ENCODE measurements at places on chromosomes 4 and X.

DNA sequence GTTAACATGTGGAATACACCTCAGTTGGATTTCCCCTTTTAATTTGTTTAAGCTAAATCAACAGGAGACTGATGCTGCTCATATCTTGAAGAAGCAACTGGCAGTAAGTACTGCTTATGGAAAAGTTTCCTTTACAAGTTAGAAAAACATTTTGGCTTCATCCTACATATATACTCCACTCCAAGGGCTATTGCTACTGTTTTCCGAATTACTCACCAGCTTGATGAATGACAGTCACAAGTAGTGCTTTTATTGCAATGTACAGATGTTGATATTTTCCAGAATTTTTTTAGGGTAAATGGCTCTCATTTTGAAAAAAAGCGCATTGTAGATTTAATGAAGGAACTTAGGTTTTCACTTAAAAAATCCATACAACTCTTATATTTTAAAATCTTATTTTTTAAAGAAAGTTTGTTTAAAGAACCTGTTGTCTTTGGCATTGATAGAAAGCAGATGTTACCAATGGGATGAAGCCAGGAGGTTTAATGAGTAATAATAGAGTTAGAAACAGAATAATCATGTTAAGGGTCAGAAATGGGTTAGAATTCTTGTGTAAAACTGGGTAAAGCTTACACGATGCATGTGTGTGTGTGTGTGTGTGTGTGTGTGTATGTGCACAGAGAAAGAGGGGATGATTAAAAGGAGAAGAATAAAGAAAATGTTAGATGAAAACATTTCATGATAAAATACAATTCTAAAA lies 272.9 kb downstream of the CFAP299 start:
- ATAC-seq, result no peak

DNA sequence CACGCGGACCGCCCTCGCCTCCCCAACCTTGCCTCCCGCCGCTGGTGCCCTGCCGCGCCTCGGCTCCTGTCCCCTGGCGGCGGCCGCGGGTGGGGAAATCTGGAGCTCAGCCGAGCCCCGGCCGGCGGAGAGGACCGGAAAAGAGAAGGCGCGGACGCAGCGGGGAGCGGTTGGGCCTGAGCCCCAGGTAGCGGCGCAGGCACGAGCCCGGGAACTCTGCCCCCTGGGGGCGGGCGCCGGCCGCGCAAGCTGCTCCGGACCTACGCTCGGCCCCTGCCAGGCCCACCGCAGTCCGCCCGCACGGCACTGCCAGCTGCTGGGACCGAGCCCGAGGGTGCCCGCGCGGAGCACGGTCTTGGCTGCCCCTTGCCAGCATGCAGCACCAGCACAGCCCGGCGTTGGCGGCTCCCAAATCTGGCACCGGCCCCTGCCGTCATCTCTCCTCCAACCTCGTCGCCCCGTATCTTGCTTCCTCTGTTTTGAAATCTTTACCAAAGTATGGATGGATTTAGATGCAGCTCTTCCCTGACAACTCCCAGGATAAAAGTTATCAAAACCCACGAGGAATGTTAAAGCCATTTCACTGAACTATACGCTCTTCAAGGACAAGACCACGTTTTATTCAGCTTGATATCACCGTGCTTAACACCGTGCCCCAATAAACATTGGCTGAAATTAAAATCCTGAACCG lies at the start of gene PRSS12:
TSS of gene PRSS12 (minus strand) at position 161 of the 691 bp plus-strand sequence. CDS start 283 bp downstream, outside the sequence.
- ATAC-seq, result peak; percentile 81

GRCh38 chrX:12895866-12896265 lies 10.6 kb upstream of the TLR8 start:
- ATAC-seq, result no peak

DNA sequence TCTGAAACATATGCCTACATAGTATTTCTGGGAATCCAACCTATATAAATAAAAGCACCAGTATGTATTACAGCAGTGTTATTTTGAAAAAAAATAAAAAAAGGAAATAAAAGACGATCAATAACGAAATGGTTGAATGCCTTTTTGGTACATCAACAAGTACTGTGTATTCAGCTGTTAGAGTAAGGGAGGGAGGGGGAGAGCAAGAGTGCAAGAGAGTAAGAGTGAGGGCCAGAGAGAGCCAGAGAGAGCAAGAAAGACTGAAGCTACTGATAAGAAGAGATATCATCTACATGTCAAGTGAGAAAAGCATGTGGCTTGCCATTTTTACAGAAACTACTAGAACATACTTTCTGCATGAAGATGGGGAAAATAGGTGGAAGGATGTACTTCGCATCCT lies 1.8 kb downstream of the SPIN4 start:
- ATAC-seq, result no peak

- ATAC-seq, result no peak
Observed at GRCh38 chrX:94058728-94059382, 384.8 kb downstream of the FAM133A start.

DNA sequence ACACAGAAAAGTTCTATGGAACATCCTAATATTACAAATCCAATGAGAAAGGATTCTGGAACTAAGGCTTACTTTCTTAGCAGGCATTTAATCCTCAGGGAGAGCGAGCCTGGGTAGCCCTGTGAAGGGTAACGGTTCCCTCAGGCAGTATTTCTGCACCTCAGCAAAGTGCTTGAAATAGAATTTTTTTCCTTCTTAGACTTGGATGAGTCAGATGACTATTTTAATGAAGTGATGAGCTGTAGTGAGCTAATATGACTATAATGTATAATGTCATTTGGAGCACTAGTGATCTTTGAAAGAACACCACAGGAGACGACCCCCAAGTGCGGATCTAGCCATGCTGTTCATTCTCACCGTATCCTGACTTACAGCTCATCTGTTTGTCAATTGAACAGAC lies 493.0 kb upstream of the FAM241A start:
- ATAC-seq, result no peak

- ATAC-seq, result peak; percentile 33
Observed at GRCh38 chr4:52883707-52884669, 21.9 kb downstream of the RASL11B start.

DNA sequence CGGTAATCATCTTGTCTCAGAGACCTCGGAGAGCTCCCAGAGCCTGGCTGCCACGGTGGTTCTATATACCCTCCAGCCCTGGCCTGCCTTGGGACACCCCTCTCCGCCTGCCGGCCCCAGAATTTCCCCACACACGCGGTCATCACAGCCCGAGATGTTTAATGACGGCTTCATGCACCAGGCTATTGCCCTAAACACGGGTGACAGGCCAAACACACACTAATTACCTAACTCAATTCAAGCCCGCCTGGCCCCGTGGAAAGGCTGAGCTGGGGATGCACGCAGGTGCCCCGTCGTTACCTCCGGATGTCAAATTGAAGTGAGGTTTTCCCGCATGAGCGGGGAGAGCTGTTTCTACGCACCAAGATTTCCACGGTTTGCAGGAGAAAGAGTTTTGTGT lies 72.9 kb upstream of the PPP2R3B start:
- no peak for ATAC-seq

DNA sequence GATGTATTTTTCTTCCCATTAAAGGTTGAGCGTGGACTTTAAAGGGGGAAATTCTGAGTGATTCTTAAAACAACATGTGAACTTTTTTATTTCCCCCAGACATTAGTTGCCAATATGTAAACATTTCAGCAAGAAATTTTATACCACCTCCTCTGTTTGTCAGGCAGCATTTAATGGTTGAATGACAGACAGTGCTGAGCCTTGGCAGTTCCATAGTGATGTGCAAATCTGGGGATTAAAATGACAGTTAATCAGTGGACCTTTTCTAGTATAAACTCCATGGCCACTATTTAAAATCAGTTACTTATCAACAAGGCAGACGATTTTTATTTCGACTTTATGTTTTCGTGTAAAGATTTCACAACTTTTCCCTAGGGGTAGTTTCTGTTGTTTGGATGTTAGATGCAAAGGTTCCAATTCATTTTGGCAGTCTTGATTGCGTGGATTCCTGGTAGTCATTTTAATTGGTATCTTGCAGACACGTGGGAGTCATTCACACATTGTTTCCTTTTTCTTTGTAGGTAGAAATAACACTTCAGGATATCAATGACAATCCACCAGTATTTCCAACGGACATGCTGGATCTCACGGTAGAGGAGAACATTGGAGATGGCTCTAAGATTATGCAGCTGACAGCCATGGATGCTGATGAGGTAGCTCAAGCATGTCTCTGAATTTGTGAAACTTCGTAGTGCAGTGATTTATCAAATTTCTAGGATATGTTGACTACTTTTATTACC lies 83.7 kb downstream of the FAT4 start:
- no peak for ATAC-seq

DNA sequence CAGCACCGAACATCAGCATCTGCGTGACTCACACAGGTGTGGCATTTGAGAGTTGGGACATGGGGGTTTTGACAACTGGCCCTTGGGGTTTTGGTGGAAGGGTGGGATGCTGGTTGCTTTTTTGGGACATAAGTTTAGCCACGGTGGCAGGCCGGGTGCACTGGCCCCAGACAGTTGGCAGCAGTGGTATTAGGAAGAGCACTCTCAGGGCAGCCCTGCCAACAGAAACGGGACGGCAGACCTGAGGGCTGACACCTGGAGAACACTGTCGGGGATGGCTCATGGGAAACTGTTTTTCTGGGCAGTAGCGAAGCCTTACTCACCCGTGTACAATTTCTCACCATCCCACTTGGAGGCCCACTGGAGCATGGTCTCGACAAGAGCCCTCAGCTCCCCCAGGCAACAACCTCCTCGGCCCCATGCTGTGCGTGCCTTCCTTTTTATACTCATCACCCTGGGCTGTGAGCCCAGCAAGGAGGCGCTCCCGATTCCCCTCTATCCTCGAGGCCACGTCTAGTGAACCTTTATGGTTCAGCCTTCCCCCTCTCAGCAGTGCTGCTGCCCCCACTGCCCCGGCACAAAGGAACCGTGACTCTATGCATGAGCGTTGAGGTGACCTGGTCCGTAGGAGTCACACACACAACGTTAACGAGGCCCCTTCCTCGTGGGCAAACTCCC lies 30.6 kb downstream of the WDR1 start:
- no peak for ATAC-seq

- ATAC-seq, result no peak
Observed at GRCh38 chr4:101274888-101275752, 72.2 kb downstream of the PPP3CA start.

GRCh38 chr4:7398104-7398423 lies 36.7 kb downstream of the PSAPL1 start:
- no peak for ATAC-seq

DNA sequence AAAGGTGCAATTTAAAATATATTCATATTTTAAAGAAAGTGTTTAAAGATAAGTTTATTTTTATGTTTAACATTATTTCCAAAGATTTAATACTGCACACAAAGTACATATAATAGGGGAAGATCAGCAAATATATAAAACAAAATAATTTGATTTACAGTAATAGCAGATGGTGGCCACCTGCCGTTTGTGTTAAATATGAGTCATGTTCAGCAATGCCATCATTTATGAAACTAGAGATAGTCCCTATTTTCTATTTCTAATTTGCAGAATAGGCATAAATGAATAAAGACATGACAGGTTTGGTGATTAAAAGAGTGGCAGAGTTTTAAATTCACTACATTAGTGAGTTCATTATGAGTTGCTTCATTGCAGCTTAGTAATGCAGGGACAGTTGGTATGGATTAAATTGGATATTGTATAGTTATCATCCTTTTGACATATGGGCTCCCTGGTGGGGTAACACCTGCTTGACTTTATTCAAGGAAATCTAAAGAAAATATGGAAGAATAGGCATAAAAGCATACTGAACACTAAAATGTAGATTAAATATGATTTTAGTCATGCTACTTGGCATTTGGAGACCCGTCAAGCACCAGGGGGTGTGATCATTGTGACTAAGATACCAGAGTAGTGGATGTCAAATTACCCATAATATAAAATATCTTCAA lies 78.8 kb upstream of the BANK1 start:
- no peak for ATAC-seq
